ENCODE measurements at places on chromosomes 2 and 18. TPM values are rescaled to one million over a fixed set of nuclear protein-coding genes. Genes with fewer than 3 reads are reported as not detected.

The TUBA4B gene
- not detected for total RNA-seq

The ADAM23 gene
- total RNA-seq = 37.2 TPM

The DPYSL5 gene
- 184 TPM for total RNA-seq

The CENPA gene
- total RNA-seq = 1.3 TPM

The SNTG2 gene
- 8.5 TPM for total RNA-seq

Measured in parietal lobe (tissue), 2 donors.